ENCODE measurements at places on chromosomes 7 and 10. TPM values are rescaled to one million over a fixed set of nuclear protein-coding genes. Genes with fewer than 3 reads are reported as not detected.

The C1GALT1 gene
- 33.8 TPM for total RNA-seq

The OIT3 gene
- total RNA-seq = not detected

The ARMS2 gene
- total RNA-seq = not detected

The LDB3 gene
- total RNA-seq = under 0.01 TPM

The NMT2 gene
- total RNA-seq = 32.1 TPM

The ZC3HAV1L gene
- total RNA-seq = 14.5 TPM

The NUDT1 gene
- total RNA-seq = 36.0 TPM

The RBP3 gene
- not detected for total RNA-seq

The FAM180A gene
- 73.5 TPM for total RNA-seq

The LRGUK gene
- 0.20 TPM for total RNA-seq

The SPDYE2B gene
- not detected for total RNA-seq

The FAM241B gene
- total RNA-seq = not detected

The BAZ1B gene
- 49.2 TPM for total RNA-seq

The KLF14 gene
- 0.37 TPM for total RNA-seq

The COPG2 gene
- 36.0 TPM for total RNA-seq

The PNLIPRP1 gene
- not detected for total RNA-seq

The ZNF680 gene
- total RNA-seq = 10.7 TPM

The COBL gene
- under 0.01 TPM for total RNA-seq

The ZNF107 gene
- total RNA-seq = 4.7 TPM

The HOXA9 gene
- total RNA-seq = 15.2 TPM

The FKBP9 gene
- 159 TPM for total RNA-seq

The INSYN2A gene
- 1.1 TPM for total RNA-seq

The GDF2 gene
- not detected for total RNA-seq

The C10orf90 gene
- 5.9 TPM for total RNA-seq

The TMEM236 gene
- under 0.01 TPM for total RNA-seq

The ADAM8 gene
- 0.73 TPM for total RNA-seq

The FLNC gene
- total RNA-seq = 99.9 TPM

The CLCN1 gene
- total RNA-seq = not detected

The SPAG6 gene
- total RNA-seq = not detected

The EDRF1 gene
- total RNA-seq = 27.6 TPM

The ZNF117 gene
- total RNA-seq = 5.1 TPM

The PDCD4 gene
- 41.6 TPM for total RNA-seq

The CPXM2 gene
- under 0.01 TPM for total RNA-seq

The ATOH7 gene
- total RNA-seq = under 0.01 TPM

The HOGA1 gene
- total RNA-seq = 2.5 TPM

The NKX6-2 gene
- not detected for total RNA-seq

The KCNMA1 gene
- 51.2 TPM for total RNA-seq

The PAPOLB gene
- 0.20 TPM for total RNA-seq

The UTF1 gene
- total RNA-seq = not detected

The CHAT gene
- total RNA-seq = not detected

The HABP2 gene
- total RNA-seq = not detected

The ACTL6B gene
- total RNA-seq = not detected

The MBL2 gene
- total RNA-seq = not detected

The DMBT1 gene
- total RNA-seq = under 0.01 TPM

The EGFR gene
- total RNA-seq = 130 TPM

The CDK14 gene
- 30.5 TPM for total RNA-seq

The EN2 gene
- total RNA-seq = not detected

The LIPM gene
- not detected for total RNA-seq

The ELMO1 gene
- total RNA-seq = 1.4 TPM

The SPDYE3 gene
- total RNA-seq = not detected

Data from subcutaneous preadipocyte (primary cell).